ENCODE measurements at places on chromosomes 1 and 21. TPM values are rescaled to one million over a fixed set of nuclear protein-coding genes. Genes with fewer than 3 reads are reported as not detected.

Gene SPATA21
- not detected for total RNA-seq

Gene DHRS3
- total RNA-seq, result 68.1 TPM

Gene OVAAL
- not detected for total RNA-seq

Gene HSPB7
- 4.5 TPM for total RNA-seq

Gene TIE1
- total RNA-seq, result not detected

Measured in fibroblast of lung (primary cell).